ENCODE measurements at places on chromosomes 2 and 18.
A peak's percentile ranks its signal among the peaks of the same experiment; 100 is the strongest.

- H3K4me1 ChIP-seq: no peaks in the 10 kb centered on the region
- no peaks in the 10 kb centered on the region for H3K27me3 ChIP-seq
- no peak overlapping the region for H3K4me3 ChIP-seq
- H3K36me3 ChIP-seq: no peaks in the 10 kb centered on the region
- no peak for DNase-seq
- H3K27ac ChIP-seq: no peak overlapping the region
Measured at GRCh38 chr2:182248362-182248761, 178.5 kb downstream of the PDE1A start.

DNA sequence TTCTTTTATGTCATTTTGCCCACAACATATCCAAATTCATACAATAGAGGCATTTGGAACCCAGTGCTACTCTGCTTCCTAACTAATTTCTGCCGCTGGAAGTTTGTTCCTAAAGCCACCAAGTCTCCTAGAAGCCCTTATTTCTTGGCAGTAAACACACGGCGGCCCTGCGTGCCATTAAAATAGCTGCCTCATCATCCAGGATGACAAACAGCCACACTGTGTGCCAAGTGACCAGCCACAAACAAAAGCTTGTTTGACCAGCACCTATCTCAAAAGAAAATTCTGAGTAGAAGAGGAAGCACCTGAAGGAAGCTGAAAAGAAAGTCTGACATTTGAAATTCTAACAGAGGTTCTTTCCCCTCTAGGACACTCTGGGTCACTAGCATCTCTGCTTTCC, 64.2 kb downstream of the BCL11A start:
- H3K4me1 ChIP-seq: no peaks in the 10 kb centered on the region
- H3K36me3 ChIP-seq: no peaks in the 10 kb centered on the region
- DNase-seq: no peak
- H3K27me3 ChIP-seq: no peaks in the 10 kb centered on the region
- no peak overlapping the region for H3K27ac ChIP-seq

- no peak for DNase-seq
- H3K4me3 ChIP-seq: no peak overlapping the region
- no peaks in the 10 kb centered on the region for H3K4me1 ChIP-seq
Measured at GRCh38 chr2:198129609-198130008, 325.2 kb downstream of the PLCL1 start.

- H3K4me1 ChIP-seq: no peaks in the 10 kb centered on the region
- no peak overlapping the region for H3K4me3 ChIP-seq
Measured at GRCh38 chr2:33766175-33766574, 167.1 kb upstream of the FAM98A start.

DNA sequence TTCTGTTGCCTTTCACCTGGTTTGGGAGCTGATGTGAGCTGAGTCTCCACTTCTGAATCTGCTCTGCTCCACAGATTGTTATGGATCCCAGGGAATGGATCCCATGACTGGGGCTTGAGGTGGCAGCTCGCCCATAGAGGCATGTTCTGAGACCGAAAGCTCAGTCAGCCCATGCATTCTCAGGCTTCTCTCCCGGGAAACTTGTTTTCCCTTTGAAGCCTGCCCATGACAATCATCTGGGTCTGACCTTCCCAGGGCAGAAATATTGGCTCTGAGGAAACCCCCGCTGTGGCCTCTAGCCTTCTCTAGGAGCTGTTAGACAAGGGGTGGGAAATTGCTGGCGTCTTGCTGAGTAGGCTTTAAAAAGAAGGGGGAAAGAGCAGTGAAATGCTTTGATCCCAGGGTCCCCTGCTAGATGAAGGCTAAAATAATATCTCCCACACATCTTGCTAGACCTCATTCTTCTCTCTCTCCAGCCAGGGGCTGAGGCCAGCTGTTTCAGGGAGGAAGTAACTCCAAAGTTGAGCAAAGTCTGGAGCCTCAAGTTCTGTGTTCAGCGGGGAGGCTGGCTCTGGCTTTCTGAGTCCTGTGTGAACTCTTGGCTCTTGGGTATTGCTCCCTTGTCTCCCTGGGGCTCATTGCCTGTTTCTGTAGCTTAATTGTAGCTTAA, 2.0 kb downstream of the VAMP8 start:
- peaks cover 25% of the 10 kb centered on the region for H3K36me3 ChIP-seq
- H3K4me1 ChIP-seq: peaks cover 22% of the 10 kb centered on the region
- no peaks in the 10 kb centered on the region for H3K27me3 ChIP-seq
- peak overlapping the region; percentile 59 for H3K4me3 ChIP-seq
- DNase-seq: peak; percentile 40

GRCh38 chr2:159110784-159111183, 142.3 kb downstream of the TANC1 start:
- DNase-seq: no peak
- H3K4me3 ChIP-seq: no peak overlapping the region
- no peaks in the 10 kb centered on the region for H3K4me1 ChIP-seq
- H3K27ac ChIP-seq: no peak overlapping the region
- no peaks in the 10 kb centered on the region for H3K36me3 ChIP-seq
- no peaks in the 10 kb centered on the region for H3K27me3 ChIP-seq

- no peaks in the 10 kb centered on the region for H3K27me3 ChIP-seq
- H3K36me3 ChIP-seq: no peaks in the 10 kb centered on the region
- H3K4me3 ChIP-seq: no peak overlapping the region
- DNase-seq: no peak
- H3K27ac ChIP-seq: no peak overlapping the region
Measured at GRCh38 chr2:167253025-167253424, 364.7 kb downstream of the XIRP2 start.

DNA sequence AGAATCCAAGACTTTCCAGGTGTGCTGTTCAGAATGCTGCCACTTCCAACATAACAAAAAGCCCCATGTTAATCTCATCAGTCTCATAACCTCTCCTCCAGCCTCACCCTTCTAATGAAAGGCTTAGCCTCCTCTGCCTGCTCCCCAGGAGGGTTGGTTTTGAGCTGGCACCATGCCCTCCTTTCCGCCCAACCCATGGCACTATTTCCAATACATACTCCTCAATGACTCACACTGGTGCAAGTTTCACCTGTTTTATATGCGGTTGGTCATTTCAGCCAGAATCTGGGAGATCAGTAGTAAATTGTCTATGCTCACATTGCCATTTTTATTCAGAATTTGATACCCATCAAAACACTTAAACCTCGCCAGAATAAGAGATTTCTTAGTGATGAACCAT, 157.6 kb upstream of the NRP2 start:
- no peaks in the 10 kb centered on the region for H3K4me1 ChIP-seq
- H3K27me3 ChIP-seq: no peaks in the 10 kb centered on the region
- H3K36me3 ChIP-seq: no peaks in the 10 kb centered on the region
- no peak for DNase-seq
- no peak overlapping the region for H3K4me3 ChIP-seq

- H3K4me3 ChIP-seq: no peak overlapping the region
- H3K36me3 ChIP-seq: no peaks in the 10 kb centered on the region
- no peaks in the 10 kb centered on the region for H3K4me1 ChIP-seq
- no peaks in the 10 kb centered on the region for H3K27me3 ChIP-seq
Measured at GRCh38 chr2:120820263-120820952, 84.7 kb downstream of the GLI2 start.

GRCh38 chr2:3420076-3420768, 40.7 kb downstream of the TRAPPC12 start:
- no peaks in the 10 kb centered on the region for H3K36me3 ChIP-seq
- no peak overlapping the region for H3K4me3 ChIP-seq
- no peaks in the 10 kb centered on the region for H3K27me3 ChIP-seq
- no peak for DNase-seq
- no peaks in the 10 kb centered on the region for H3K4me1 ChIP-seq
- no peak overlapping the region for H3K27ac ChIP-seq

DNA sequence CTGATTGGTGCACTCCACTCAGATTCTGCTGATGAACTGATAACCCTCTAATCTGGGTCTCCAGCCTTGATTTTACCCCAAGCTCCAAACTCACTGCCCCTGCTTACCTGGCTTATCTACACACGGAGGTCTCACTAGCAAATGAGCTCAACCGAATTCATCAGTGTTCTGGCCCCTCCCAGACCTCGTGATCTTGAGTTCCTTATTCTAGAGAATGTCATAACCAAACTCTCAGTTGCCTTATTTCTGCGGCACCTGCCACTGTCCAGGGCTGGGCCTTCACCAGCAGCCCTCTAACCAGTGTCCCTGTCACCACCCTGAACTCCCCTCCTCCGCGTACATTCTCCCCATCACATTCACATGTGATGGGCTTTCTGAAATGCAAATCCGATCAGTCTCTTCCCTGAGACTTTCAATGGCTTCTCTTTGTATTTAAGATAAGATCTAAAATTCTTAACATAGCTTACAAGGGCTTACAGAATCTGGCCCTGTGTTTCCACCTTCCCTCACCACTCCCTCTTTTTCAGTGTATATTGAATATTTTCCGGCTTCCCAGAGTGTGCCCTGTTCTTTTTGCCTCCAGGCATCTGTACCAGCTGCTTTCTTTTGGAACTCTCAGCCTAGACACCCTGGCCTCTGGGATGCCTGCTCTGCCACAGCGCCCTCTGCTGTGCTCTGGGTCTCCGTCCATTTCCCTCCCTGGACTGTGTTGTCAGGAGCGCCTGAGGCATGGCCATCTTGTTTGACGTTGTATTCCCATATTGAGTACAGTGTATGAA, 31.1 kb downstream of the NAB1 start:
- DNase-seq: no peak
- H3K36me3 ChIP-seq: no peaks in the 10 kb centered on the region
- H3K4me3 ChIP-seq: no peak overlapping the region
- H3K4me1 ChIP-seq: peaks cover 8% of the 10 kb centered on the region

DNA sequence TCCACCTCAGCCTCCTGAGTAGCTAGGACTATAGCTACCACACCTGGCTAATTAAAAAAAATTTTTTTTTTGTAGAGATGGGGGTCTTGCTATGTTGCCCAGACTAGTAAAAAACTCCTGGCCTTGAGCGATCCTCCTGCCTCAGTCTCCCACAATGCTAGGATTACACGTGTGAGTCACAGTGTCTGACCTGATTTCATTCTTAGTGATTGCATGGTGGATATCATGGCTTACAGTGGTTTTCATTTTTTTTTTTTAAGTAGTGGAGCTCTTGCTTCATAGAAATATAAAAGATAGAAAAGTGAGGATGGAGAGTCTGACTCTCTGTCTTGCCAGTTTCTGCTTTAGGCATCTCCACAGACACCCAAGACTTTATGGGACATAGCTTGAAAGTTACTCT, 83.6 kb downstream of the CDC42EP3 start:
- H3K27me3 ChIP-seq: no peaks in the 10 kb centered on the region
- H3K27ac ChIP-seq: no peak overlapping the region
- H3K4me3 ChIP-seq: no peak overlapping the region
- H3K36me3 ChIP-seq: no peaks in the 10 kb centered on the region
- DNase-seq: no peak

- no peaks in the 10 kb centered on the region for H3K27me3 ChIP-seq
- H3K36me3 ChIP-seq: no peaks in the 10 kb centered on the region
- H3K4me3 ChIP-seq: no peak overlapping the region
- no peak for DNase-seq
Measured at GRCh38 chr2:47086054-47086471, 69.0 kb downstream of the STPG4 start.

DNA sequence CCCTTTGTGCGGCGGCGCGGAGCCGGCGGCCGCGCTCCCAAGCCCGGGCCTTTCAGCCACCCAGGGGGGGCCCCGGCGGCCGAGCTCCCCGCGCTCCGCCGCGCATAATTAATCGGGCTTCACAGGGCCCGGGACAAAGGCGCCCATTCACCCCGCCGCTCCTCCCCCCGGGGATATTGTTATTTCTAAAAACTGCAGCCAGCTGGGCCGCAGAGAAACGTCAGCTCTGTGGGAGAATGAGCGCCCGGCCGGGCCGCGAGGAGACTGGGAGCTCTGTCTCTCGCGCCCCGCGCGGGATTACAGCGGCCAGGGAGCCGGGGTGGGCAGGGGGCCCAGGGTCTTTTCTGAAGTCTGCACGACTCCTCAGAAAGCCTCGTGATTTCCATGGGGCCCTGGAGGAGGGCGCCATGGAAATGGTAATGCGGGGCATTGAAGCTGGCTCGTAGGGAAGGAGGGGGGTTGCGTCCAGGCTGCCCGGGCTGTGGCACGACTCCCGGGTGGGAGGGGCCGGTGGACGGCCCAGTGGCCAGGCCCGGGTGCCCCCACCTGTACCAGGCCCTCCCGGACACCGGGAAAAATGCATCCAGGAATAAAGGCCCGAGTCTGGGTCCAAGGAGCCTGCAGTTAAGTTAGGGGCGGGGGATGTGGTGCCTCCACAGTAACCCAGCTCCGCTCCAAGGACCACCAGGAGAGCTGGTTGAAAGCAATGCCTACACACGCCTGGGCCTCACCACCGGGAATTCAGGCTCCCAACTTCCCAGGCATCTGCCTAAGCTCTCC, 125.3 kb downstream of the ZFP36L2 start:
- H3K27ac ChIP-seq: peak overlapping the region; percentile 53
- peaks cover 15% of the 10 kb centered on the region for H3K4me1 ChIP-seq
- H3K27me3 ChIP-seq: no peaks in the 10 kb centered on the region
- H3K36me3 ChIP-seq: no peaks in the 10 kb centered on the region

DNA sequence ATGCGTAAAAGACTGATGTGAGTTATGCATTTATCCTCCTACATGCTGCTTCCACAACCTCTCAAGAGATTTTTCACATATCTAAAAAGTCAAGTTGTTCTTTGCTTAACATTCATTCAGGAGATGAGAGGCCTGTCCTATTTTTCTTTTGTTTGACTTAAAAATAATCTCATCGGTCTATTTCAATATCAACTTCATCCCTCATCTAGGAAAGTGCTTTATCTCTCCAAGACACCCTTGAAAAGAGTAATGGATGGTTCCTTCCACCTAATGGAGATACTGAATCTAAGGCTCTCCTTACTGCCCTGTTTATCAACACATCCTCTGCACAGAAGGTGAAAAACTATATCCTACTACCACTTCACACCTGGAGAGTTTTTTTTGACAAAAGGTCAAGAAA, 2.4 kb downstream of the NFE2L2 start:
- peak overlapping the region; percentile 100 for H3K27ac ChIP-seq
- peaks cover 68% of the 10 kb centered on the region for H3K4me1 ChIP-seq
- H3K4me3 ChIP-seq: peak overlapping the region; percentile 94
- H3K27me3 ChIP-seq: no peaks in the 10 kb centered on the region
- H3K36me3 ChIP-seq: no peaks in the 10 kb centered on the region

DNA sequence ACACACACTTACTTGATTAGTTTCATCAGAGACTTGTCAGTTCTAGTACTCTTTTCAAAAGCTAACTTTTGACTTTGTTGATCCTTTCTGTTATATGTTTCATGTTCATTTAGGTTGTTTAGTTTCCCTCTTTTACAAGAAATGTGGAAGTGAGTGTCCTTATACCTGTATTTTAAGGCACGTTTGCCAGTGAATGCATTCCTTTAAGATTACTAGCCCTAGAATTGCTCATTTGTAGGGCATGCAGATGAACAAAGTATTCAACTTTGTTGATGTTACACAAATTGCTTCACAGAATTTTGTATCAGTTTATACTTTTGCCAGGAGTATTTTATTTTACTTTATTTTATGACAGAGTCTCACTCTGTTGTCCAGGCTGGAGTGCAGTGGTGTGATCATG, 6.3 kb downstream of the IL1RL2 start:
- H3K27me3 ChIP-seq: no peaks in the 10 kb centered on the region
- no peak overlapping the region for H3K27ac ChIP-seq
- no peak overlapping the region for H3K4me3 ChIP-seq

DNA sequence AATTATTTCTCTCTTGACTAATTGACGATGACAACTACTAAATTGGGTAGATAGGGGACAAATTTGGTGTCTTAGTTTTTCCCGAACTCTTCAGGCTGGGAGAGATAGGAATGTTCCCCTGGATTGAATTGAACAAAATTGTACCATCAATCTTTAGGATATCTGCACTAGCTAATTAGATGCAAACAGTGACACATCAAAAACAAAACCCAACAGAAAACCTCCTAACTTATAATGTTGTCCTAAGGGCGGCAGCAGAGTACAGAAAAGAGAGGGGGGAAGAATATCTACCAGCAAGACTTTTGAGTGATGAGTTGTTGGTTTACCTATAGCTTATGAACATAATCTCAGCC, 342.9 kb downstream of the INSIG2 start:
- H3K27me3 ChIP-seq: no peaks in the 10 kb centered on the region
- DNase-seq: no peak
- H3K4me3 ChIP-seq: no peak overlapping the region
